Muscle of back (tissue), 13 donors: ENCODE measurements at places on chromosomes 3 and 15.

GRCh38 chr3:2735392-2735894 is 374.7 kb downstream of the IL5RA start:
- no peak for DNase-seq

DNA sequence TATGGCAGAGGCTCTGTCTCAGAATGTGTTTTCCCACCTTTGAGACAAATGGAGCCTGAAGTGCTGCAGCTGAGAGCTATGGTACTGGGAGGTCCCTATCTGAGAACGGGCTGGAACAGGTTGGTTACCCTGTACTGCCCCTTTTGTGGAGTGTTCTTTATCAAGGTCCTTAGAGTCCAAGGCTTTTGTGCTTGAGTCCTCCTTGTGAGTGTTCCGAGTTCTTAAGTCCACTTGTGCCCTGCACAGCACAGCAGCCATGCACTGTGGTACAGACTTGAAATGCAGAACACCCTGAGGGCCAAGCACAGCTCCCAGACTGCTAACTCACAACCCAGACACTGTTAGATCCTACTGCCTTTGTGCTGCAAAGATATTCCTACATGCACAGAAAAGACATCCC is 67.8 kb downstream of the ARHGAP31 start:
- no peak for DNase-seq

GRCh38 chr3:198097048-198097447 is 137.0 kb downstream of the LMLN start:
- no peak for DNase-seq

DNA sequence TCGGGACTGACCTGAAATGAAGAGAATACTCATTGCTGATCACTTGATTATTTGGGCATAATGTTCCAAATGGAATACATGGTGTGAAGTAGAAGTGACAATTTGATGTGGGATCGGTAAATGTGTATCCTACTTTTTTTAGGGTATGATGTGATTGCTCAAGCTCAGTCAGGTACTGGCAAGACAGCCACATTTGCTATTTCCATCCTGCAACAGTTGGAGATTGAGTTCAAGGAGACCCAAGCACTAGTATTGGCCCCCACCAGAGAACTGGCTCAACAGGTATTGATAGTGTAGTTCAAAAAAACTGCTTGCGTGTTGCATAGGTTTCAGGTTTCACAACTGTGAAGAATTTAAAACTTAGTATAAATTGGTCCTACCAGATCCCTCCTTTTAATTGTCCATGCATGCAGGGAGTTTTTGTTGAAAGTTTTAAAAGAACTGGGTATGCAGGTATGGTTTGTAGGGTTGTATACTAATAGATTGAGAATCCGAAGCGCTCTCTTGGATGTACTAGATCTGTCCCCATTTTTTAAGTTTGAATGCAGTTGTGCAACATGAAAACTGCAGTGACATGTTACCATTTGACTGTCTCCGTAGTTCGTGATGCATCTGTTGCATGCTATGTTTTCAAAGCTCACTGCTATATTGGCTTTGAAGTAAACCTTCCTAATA is 1.6 kb downstream of the EIF4A2 start:
- no peak for DNase-seq

DNA sequence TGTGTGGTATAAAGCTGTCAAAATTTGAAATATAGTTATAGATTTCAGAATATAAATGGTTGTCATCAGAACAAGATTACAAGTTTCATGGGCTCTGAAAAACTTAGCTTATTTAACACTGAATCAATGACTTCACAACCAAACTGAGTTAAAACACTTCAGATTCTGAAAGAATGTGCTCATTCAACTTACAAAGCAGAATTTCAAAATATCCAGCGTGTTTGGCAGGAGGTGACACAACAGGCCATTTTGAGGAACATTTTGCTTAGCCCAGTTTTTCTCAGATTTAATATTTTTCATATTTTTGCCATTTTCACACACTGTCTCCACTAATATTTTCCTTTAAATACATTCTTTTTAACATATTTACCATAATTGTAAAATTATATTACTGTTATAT is 781.1 kb downstream of the TUSC7 start:
- DNase-seq: no peak

DNA sequence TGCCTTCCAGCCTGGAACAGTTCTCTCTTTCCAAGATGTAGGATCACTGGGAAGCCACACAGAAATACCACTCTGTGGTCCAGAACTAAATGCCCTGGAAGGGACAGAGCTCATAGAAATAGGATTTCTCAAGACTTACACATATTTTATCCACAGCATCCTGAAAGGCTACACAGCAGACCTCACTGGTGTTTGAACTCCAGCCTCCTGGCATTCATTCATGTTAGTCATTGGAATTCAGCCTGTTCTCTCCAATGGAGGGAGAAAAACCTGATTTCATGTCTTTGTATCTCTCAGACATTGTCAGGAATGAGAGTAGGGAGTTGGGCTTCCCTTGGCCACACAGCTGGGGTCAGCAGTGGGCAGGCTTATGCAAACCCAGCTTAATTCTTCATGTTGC is 121.1 kb upstream of the PPP2R3A start:
- no peak for DNase-seq

DNA sequence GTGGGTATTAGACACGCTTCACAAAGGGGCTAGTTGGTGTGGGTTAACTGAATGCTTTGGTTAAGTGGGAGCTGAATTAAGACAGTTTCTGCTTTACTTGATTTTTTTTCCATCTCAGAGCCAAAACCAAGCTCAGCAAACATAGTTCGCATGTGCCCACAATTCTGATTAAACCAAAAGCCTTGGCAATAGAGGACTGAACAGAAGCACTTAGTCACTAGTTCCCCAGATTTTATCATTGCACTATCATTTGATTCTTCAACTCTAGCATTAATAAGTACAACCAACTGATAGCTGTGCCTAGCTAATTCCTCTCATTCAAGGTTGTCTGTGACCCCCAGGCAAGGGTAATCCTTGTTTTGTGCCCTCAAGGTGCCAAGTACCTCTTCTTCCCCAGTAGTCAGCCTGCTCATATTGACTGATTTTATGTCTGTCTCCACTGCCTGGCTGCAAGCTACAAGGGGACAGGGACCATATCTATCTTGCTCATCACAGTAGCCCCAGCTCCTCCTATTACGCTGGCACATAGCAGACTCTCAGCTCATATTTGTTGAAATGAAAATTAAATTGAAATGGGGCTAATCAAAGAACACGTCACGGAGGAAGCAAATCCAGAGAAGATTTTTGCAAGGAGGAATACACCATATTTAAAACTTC is 9.9 kb upstream of the ARHGEF3 start:
- DNase-seq: no peak

DNA sequence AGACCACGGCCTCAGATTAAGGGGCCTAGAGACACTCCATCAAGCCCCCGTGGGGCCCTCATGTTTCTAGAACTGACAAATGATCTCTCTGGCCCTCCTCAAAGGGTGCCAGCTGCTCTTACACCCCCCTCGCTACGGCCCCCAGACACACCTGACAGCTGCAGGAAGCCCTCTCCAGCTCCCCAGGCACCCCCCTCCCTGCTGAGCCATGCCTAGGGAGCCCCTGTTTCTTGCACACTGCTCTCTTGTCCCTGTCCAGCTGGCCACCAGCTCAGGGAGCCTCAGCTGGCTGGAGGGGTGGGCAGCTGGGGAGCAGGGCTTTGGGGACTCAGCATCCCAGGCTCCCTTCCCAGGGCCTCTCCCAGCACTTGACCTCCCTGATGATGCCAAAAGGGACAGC is 14.8 kb downstream of the TNK2 start:
- no peak for DNase-seq

- DNase-seq: no peak
Measured at GRCh38 chr15:73688455-73688854, 4.3 kb downstream of the CD276 start.

DNA sequence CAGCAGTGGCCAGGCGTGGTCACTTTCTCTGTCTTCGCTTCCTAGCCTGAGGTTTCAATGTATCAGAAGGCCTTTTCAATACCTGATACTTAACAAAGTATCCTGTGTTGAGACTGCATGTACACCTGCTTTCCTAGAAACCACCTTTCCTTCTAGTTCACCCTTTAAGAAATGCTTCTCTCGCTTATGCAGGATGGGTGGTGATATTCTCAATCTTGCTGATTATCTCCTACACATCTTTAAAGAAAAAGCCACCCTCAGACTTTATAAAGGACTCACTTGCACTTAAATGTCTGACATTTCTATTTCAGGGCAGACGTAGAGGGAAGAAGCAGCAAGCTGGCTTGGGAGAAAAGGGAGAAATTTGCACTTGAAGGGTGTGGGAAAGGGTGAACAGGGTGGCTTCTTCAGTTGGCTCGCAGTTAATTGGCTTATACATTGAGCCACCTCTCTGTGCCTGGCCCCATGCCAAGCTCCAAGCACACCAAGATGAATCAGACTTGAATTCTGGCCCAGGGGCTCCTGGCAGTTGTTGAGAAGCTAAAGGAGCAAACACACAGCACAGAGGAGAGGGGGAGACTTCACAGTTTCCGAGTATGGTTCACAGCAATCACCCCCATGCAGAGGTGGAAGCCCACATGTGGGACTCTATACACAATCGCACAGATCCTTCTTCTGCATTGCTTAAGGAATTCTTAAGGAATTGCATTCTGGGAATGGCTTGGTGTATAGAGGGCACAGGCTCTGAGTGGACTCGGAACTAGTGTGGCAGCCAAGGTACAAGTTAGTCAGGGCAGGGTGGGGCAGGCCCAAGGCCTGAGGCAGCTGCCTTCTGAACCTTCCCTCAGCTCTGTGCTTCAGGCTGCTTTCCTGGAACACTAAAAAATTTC is 1.3 kb downstream of the ARL6IP5 start:
- peak; percentile 85 for DNase-seq

- DNase-seq: peak; percentile 87
Measured at GRCh38 chr3:53845103-53845880, 927 bp downstream of the CHDH start.

DNA sequence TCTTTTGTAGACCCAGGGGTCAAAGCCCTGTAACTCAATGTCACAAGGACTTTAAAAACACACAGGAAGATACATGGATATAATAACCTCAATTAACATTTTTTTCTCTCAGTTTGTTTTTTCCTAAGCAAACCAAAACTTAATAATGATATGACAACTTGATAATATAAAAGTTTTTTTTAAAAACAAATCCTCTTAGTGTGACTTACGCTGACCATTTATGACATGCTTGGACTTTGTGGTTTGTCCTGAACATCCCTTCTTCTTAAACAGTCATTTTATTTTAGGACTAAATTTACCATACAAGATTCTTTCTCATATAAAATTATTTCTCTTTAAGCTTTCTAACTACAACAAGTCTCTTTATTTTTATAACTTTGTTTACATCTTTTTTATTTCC is 25.4 kb upstream of the FAM3D start:
- no peak for DNase-seq

GRCh38 chr3:183592821-183593220 is 37.3 kb upstream of the KLHL6 start:
- no peak for DNase-seq

- no peak for DNase-seq
Measured at GRCh38 chr3:53739966-53740365, 106.3 kb downstream of the CHDH start.

GRCh38 chr15:85036716-85037115 is 55.1 kb downstream of the PDE8A start:
- peak; percentile 29 for DNase-seq

DNA sequence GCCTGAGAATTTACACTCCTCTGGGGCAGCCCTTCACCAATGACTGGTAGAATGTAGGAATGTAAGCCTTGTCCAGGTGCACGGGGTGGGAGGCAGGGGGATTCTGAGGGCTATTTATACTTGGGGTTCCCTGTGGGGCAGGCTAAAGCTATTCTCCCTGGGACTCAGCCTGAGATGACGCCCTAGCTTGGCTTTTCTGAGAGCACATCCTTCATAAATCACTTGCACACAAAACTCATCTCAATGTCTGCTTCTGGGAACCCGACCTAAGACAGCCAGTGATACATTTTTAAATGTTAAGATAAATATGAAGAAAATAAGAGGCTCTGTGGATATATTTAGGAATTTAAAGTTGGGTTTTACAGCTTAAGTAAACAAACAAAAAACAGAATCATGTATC is 16.6 kb downstream of the TMEM158 start:
- DNase-seq: no peak

GRCh38 chr15:45095661-45096060 is 18.3 kb downstream of the DUOX2 start:
- no peak for DNase-seq

DNA sequence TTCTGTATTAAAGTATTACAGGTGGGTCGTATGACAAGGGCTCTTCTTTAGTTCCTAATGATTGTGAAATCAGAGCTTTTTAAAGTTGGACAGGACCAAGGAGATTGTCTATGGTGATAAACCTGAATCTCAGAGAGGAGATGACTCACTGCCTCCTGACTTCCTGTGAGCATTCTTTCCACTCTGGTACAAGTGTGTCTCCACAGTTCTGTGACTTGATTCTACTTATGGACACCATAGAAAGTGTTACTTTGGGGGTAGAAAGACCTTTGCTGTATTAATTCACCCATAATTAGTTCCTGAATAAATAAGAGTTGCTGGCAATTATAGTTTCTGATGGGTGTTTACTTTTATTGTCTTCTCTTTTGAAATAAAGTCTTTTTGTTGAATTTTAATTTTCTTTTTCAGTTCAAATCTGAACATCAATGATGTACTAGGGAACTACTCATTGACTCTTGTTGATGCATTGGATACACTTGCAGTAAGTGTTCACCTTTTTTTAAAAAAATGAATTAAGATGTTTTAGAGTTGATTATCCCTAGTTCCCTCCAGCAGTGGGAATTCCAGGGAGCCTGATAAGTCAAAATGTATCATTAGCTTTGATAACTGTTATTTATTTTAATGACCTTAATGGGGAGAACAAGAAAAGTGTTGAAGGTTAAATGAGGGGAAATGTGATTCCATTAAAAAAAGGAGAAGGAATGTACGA is 7.4 kb downstream of the EDEM1 start:
- no peak for DNase-seq

DNA sequence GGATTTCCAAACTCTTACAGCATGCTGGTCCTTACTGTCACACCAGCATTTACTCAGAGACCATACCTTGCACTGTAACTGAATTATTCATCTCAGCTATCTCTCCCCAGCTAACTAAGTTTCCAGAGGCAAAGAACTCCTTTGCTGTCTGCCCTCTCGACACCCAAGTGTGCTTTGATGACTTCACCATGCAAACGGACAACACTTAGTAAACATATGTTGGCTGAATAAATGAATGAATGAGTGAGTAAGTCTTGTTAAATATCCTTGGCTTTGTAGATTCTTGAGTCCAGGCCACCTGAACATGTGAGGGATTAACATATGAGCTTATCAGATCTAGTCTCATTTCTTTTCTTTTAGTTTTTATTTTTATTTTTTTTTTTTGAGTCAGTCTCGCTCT is 138.2 kb downstream of the PLD1 start:
- no peak for DNase-seq

DNA sequence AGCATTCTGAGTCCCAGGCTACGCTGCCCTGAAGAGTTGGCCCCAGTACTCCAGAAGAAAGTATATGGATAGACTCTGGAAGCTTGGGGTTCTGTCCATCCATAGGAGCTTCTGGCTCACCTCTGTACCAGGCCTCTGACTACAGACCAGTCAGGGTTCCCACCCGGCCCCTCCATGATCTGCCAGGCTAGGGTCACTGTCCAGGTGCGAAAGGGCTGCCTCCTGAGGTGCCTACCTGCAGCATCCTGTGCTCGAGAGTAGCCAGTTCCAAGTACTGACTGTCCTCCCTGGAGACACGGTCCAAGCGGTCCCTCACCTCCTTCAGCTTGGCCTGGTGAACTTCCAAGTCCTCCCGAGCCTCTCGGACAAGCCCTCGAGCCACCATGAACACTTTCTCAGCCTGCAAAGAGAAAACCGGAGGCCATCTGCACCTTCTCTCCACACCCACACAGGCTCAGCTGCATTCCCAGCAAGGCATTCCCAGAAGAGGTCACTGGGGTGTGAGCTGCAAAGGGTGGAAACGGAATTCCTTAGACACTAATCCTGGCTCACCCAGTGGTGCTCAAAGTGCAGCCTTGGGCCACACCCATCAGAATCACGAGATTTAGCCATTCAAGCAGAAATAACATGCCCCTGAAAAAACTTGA is 3.7 kb upstream of the PLXNB1 start:
- no peak for DNase-seq
